ENCODE measurements at places on chromosomes 2 and 18.
A peak's percentile ranks its signal among the peaks of the same experiment; 100 is the strongest.

DNA sequence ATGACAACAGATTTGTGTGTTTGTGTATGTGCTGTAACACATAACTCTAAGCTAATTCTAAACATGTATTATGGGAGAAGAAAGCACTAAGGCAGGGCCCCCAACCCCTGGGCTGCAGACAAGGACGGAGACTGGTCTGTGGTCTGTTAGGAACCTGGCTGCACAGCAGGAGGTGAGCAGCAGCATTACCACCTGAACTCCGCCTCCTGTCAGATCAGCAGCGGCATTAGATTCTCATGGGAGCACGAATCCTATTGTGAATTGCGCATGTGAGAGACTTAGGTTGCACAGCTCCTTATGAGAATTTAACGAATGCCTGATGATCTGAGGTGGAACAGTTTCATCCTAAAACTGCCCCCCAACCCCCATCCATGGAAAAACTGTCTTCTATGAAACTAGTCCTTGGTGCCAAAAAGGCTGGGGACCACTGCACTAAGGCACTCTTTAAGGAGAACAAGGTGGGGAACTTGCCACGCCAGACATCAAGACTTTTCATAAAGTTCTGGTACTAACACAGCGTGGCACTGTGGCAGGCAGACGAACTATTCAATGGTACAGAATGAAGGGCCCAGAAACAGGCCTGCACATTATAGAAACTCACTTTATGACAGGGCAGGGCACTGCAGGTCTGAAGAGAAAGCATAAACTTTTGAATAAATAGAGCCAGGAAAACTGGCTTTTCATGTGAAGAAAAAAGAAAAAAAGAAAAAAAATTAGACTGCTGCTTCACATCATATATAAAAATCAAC lies 14.0 kb downstream of the REEP1 start:
- no peak for DNase-seq

GRCh38 chr2:104378853-104379374 lies 475.0 kb upstream of the POU3F3 start:
- peak; percentile 0 for DNase-seq

DNA sequence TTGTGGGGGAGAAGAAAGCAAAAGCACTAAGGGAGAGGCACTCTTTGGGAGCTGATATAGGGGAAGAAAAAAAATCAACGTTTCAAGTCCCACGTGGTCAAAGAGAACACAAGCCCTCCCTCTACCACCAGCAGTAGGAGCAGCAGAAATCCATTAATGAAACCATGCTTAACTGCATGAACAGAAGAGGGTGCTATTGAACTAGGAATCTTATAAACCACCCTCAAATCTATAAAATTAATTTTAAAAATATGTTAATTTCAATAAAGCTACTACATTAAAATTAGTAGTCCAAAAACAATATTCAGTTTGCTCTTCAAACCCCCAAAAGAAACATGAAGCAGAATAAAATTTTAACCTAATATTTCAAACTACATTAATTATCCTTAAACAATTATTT lies 147.8 kb downstream of the TMEM18 start:
- DNase-seq, result peak; percentile 23

- no peak for DNase-seq
Measured at GRCh38 chr2:168852481-168852880, 37.7 kb downstream of the SPC25 start.

- no peak for DNase-seq
Measured at GRCh38 chr2:100142393-100142792, at the start of gene AFF3. Gene AFF3 (minus strand): TSS chr2:100142590. CDS start chr2:100104454, 38,136 bp downstream.

DNA sequence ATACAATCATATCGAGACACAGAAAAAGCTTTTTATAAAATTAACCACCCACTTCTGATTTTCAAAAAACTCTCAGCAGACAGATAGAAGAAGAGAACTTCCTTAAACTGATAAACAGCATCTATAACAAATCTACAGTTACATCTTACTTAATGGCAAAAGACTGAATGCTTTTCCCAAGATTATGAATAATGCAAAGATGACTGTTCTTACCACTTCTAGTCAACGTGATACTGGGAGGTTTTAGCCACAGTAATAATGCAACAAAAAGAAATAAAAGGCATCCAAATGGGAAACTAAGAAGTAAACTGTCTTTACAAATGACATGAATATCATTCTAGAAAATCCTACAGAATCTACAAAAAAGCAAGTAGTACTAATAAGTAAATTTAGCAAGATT lies 58.0 kb upstream of the TMEM247 start:
- DNase-seq, result no peak

DNA sequence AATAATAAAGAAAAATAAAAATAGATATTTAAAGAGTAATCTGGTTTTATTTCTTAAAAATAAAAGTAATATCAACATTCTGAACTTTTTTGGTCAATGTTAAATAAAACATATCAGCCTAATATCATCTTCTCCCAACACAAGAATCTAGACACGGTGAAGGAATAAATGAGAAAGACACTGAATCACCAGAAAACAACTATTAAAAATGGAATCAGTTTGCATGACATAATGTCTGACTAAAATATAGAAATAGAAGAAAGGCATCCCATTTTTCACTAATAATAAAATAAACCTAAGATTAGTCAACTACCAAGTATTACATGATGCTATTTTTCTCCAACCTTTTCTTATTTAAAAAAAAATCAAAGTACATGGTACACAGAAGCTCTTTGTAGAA lies 30.8 kb upstream of the TNFAIP6 start:
- DNase-seq, result no peak

- no peak for DNase-seq
Measured at GRCh38 chr18:79789901-79790890, 7.5 kb upstream of the KCNG2 start.

GRCh38 chr2:85405201-85406059 lies 4.7 kb downstream of the CAPG start:
- no peak for DNase-seq

DNA sequence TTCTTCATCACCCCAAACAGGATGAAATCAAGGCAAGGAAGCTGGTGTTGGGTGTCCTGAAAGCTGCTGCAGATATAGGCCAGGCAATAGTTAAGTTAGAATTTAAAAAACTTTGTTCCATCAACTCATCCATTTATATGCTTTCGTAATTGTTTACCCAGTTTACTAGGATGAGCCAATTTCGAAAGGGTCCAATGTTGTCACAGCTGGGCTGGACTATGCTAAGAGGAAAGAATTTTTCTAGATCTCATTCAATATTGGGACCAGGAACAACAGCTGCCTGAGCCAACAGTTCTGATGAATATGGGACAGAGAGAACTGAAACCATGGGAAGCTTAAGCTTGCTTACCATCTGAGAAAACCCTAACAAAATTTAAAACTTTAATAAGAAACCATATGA lies 21.6 kb upstream of the SP3 start:
- no peak for DNase-seq

- DNase-seq, result no peak
Measured at GRCh38 chr2:134281815-134282419, 28.0 kb downstream of the MGAT5 start.

DNA sequence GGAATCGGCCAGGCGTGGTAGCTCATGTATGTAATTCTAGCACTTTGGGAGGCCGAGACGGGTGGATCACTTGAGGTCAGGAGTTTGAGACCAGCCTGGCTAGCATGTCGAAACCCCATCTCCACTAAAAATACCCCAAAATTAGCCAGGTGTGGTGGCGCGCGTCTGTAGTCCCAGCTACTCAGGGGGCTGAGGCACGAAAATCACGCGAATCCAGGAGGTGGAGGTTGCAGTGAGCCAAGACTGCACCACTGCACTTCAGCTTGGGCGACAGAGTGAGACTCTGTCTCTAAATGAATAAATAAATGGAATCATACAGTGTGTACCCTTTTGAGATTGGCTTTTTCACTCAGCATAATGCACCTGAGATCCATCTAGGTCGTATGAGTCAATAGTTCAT lies 19.4 kb upstream of the TTC39C start:
- DNase-seq, result no peak

- DNase-seq, result no peak
Measured at GRCh38 chr2:236873636-236874035, 212.1 kb upstream of the COPS8 start.

DNA sequence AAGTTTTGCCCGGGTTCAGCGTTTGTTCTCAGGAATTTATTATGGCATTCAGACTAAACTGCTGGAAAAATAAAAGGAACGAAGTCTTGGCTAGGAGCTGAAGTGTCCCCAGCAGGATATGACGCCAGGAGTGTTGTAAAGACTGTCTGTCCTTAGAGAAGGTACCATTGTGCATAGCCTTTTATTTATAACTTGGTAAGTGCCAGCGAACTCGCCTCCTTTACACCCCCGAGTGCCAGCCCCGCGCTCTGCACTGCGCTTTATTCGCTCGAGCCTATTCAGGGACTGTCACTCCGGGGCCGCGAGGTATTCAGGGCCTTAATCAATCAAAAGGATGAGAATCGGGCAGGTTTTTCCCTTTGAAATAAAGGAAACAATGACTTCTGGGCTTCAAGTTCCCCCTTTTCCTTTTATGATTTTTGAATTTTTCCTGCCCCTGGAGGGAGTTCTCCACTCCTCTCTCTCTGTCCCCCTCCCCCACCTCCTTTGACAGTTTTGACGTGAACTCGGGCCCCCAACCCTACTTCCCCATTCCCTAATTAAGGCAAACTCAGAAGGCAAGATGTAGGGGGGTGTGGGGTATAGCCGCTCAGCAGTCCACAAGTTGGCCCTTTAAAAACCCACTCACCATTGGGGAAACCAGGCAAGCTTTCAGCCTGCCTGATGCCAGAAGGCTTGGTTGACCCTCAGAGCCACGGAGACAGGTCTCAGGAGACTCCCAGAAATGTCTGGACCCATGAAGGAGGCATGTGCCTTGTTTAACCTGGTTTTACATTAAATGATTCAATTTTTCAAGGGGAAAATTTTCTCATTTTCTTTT lies 1.3 kb upstream of the PAX3 start:
- no peak for DNase-seq

DNA sequence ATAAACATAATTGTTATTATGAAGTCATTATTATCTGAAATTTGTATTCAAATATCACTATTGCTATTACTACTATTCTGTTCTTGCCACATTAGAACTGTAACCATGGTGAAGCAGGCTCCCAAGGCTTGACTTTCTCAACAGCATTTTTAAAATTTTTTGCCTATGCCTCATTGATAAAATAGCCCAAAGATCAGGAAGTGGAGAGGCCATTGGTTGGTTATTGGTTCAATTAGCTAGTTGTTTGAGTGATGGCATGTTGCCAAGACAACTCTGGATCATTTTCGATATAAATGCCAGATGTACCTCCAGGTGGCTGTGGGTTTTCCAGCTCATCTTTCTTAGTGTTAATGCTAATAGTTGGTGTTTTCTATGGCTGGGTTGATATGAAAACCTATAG lies 513.5 kb downstream of the TRIB2 start:
- peak; percentile 13 for DNase-seq

DNA sequence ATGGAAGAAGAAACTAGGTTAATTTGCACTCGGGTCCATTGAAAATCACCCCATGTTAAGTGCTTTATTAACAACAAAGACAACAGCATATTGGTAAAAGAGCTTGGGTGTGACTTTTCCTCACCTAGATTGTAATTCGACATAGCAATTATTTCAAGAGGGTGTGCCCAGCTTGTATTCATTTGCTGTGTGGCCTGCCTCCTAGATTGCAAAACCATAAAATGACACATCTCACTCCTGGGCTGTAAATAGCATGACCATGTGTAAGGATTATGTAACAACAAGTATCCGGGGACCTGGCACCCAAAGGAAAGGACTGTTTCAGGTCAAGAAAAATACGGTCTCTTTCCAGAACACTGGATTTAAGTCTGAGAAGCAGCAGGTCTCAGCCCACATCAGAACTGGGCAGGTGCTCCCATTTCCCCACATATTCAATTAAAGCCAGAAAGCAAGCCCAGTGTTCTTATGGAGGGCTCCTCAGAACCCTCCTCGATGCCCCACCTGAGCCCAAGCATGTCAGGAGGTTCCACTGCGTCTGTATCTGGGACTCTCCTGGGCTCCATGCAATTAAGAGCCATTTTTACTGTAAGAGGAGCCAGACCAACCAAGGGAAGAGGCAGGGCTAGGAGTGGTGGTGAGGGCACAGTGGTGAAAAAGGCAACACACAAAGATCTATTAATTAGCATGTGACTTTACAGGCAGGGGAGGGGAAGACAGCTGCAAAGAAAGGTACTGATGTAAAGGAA lies 39.2 kb downstream of the MREG start:
- DNase-seq, result no peak

- no peak for DNase-seq
Measured at GRCh38 chr2:150605664-150606063, 118.2 kb upstream of the RND3 start.

DNA sequence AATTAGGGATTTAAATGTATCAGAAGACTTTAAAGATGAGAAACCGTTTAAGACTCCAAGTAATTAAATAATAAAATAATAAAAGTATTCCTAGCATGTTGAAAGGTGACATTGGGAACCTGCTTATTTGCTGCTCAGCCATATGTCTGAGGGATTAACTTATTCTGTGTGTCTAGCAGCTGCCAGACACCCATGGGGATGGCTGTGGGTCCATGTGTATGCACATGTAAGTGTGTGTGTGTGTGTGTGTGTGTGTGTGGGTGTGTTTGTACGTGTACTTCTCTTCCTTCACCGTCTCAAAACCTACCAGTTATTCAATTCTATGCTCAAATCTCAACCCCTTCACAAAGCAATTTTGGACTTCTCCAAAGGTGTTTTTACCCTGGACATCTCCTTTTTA lies 124.5 kb downstream of the SETBP1 start:
- peak; percentile 62 for DNase-seq

DNA sequence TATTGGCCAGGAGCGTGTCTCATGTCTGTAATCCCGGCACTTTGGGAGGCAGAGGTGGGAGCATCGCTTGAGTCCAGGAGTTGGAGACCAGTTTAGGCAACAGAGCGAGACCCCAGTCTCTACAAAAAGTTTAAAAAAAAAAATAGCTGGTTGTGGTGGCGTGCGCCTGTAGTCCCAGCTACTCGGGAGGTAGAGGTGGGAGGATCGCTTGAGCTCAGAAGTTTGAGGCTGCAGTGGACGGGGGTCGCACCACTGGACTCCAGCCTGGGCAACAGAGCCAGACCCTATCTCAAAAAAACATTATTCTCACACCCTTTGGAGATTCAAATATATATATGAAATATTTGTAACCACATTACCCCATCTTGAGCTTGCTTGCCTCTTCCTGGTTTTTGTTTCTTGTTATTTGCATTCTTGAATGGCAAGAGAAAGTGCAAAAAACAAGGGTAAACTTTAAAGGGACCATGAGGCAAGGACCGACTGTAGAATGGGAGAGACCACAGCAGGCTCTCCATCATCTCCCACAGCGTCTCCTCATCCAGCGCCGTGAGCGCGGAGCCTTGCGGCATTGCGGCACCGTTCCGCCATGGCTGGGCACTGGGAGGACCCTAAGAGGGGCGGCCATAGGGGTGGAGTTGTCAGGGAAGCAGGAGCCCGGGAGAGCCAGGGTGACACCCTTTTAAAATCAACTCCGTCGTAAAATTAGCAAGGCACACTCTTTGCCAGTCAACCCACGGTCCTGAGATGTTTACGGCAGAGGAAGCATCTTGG lies 1.4 kb downstream of the ELP2 start:
- DNase-seq, result no peak
